Cardiac fibroblast (primary cell): ENCODE measurements at places on chromosomes 16 and 17.

GRCh38 chr17:65548269-65548969, 13.0 kb downstream of the AXIN2 start:
- no peak for DNase-seq

- no peak for DNase-seq
Observed at GRCh38 chr17:72287586-72287985, 166.8 kb downstream of the SOX9 start.

DNA sequence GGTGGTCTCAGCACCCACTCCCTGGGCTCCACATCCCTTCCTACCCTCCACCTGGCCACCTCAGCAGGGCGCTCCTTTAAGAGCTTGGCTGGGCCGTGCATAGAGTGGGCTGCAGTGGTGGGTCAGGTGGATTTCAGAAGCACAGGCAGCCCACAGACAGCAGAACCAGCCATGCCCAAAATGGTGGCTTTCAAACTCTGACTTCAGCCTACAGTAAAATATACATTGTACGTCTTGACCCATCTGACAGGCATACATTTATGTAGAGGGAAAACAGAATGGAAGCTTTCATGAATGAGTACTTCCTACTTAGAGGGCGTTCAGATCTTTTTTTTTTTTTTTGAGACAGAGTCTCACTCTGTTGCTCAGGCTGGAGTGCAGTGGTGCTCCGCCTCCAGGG, 26.0 kb upstream of the LASP1NB start:
- DNase-seq = no peak

DNA sequence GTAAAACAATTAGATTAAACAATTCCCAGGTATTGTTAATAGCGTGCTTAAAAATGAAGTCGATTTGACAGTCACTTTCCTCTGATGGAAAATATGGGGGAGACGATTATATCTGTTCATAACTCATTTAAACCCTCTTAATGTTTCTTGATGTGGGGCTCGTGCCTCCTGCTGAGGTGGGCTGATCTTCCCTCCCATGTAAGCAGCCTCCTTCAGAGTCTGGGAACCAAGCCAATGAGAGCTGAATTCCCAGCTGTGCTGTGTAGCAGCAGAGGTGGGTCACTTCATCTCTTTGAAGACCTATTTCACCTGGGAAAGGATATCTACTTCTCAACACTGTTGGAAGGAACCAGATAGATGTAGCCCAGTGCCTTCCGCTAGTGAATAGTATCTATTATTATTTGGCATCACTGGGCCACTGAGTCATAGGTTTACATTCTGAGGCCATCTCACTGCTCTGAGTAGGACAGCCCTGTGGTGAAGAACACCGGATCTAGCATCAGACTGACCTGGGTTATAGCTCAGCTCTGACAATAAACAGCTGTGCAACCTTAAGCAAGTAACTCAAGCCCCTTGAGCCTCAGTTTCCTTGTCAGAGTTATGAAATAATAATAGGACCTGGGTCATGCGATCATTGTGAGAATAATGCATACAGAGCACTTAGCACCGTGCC, 85.3 kb upstream of the C16orf82 start:
- DNase-seq = peak; percentile 12

- DNase-seq = no peak
Observed at GRCh38 chr16:89355686-89356085, 134.7 kb downstream of the ANKRD11 start.

DNA sequence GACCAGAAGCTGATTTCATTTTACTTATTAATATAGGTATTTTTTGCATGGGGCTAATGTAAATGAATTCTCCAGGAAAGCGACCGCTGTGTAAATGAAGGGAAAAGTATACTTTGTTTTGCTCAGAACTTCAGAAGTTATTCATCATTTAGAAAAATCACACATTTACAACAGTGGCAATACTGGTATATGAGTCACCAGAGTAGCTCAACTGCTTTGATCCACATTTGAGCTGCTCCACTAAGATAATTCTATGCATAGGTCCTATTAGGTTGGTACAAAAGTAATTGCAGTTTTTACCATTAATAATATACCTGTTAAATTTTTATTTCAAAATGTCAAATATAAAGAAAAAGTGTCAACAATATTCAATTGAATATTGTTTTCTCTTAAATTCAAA, 22.9 kb upstream of the DYNLRB2 start:
- DNase-seq = no peak

GRCh38 chr16:11217651-11218603, 38.1 kb downstream of the SOCS1 start:
- no peak for DNase-seq

GRCh38 chr17:57987581-57988300, at the start of gene VEZF1:
TSS of gene VEZF1 (minus strand) at chr17:57988254. CDS start at chr17:57988111, 143 bp downstream.
- DNase-seq = peak; percentile 75

GRCh38 chr17:71709946-71710345, 410.9 kb upstream of the SOX9 start:
- DNase-seq = no peak

GRCh38 chr16:58421059-58421458, 28.8 kb downstream of the GINS3 start:
- no peak for DNase-seq

DNA sequence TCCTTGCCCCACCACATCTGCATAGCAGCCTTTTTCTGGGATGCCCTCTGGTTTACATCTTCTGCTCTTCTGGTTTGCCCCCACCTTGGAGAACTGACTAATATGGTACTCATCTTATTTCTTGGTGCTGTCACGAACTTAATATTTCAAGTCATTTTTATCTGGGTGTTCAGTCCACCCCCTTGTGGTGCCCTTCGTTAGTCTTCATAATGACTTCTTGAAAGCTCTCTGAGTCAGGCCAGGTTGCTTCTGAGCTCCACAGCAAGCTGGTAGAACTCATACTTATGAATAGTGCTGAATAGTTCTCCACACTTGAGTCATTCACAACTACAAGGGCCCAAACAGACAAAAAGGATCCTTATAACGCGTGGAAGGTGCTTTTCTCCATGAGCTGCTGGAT, 35.8 kb upstream of the TEKT3 start:
- DNase-seq = peak; percentile 81

- no peak for DNase-seq
Observed at GRCh38 chr16:84574191-84574590, 43.7 kb downstream of the COTL1 start.

- DNase-seq = peak; percentile 91
Observed at GRCh38 chr17:81977211-81977808, at the start of gene ASPSCR1. TSS of gene ASPSCR1 (plus strand) at chr17:81977629. CDS start at chr17:81977647, 18 bp downstream.

- DNase-seq = peak; percentile 16
Observed at GRCh38 chr17:31838636-31839225, 20.3 kb downstream of the COPRS start.

DNA sequence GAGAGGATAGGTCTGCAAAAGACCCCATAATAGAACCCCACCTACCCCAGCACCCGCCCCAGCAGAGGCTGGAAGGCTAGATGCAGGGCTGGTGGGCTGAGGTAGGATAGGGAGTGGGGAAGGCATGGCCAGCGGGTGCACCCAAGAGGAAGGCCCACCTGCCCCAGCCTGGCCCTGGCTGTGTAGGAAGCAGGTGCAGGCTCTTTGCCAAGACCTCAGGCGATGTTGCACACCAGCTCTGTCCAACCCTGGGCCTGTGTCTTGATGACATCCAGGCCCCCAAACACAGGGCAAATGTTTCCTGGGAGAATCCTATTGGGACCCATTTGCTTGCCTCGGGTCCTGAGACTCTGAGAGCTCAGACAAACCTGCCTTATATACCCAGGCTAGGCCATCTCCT, 12.2 kb downstream of the UNC119 start:
- no peak for DNase-seq

DNA sequence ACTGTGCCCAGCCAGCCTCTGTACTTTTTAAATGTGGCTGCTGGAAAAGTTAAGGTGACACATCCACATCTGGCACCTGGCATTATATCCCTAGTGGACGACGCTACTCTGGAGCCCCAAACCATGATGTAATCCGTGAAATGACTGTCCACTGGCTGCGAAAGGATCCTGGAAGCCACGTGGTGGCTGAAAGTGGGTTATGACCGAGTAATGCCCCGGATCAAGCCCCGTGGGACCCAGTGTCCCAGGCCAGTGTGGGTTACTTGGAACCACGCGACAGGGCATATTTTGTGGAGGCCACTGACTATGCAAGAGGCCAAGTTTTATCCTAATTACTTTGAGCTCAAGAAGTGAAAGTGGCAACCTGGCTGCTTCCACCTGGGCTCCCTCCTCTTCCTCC, 79.6 kb downstream of the PGS1 start:
- DNase-seq = no peak

- DNase-seq = no peak
Observed at GRCh38 chr16:838741-839140, 38.2 kb upstream of the GNG13 start.

DNA sequence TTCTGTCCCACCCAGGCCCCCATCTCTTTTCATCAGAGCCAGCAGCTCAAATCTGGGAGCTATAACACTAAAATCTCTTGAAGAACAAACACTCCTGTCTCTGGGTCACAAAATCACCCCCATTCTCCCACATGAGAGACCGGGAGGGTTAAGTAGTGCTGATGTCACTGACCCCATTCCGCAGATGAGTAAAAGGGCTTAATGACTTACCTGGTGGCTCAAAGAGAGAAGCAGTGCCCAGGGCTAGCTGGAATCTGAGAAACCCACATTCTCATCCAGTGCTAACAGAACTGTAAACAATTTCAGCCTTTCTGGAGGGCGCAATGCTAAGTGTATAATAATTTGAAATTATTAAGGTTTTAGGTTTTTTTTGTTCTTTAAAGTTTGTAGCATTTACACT, 26.3 kb upstream of the LHX1 start:
- DNase-seq = no peak

- peak; percentile 48 for DNase-seq
Observed at GRCh38 chr17:74960570-74961342, 11.8 kb downstream of the HID1 start.

GRCh38 chr17:57588086-57588485, 157.0 kb downstream of the CCDC182 start:
- peak; percentile 7 for DNase-seq

DNA sequence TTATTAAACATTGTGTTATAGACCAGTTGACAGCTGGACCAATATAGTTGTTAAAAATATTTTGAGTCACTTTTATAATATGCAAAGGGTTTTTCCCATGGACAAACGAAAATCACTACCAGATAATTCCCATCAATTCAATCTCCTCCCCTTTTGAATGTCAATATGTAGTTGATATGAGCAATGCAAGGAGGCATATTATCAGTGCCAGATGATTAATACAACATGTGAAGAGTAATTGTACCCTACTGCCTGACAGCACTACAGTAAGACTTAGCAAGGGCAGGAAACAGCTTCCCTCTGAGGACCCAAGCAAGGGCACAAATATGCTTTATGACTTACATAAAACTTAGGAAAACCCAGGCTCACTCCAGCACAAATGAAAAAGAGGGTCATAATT, 17.3 kb downstream of the KANSL1 start:
- DNase-seq = no peak

DNA sequence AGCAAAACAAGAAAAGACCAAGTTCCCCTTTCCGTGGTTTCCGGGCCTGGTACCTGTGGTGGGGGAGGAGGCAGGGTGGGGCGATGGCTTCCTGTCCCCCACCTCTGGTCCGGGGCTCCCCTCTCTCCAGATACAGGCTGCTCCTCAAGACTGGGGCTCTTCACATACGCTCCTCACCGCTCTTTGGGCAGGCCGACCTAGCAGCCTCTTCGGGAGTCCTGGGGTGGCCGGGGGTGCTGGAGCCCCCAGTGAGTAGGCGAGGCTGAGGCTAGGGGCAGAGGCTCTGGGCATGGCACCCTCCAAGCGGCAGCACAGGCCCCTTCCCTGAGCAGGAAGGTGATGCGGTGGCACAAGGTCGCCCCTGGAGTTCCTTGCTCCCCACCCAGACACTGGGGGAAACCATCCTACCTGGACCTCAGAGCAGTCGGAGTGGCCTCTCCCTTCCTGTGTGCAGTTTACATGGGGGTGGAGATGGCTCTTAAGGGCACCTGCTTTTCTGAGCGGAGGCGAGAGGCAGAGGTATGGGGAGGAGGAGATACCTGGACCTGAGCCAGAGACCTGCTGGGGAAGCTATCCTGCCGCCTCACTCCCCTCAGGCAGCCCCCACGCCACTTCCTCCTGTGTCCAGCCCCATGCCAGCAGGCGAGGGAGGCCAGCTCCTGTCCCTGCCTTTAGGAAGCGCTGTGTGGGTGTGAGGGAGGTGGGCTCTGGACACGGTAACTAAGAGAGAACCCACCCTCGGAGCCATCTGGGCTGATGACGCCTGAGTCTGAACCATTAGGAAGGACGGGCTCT, 891 bp downstream of the CORO1A start:
- no peak for DNase-seq

GRCh38 chr17:39761861-39762496, 24.2 kb downstream of the GRB7 start:
- DNase-seq = no peak

- DNase-seq = no peak
Observed at GRCh38 chr17:77006971-77007649, 133.7 kb upstream of the SEC14L1 start.

- no peak for DNase-seq
Observed at GRCh38 chr17:59310263-59310920, 21.1 kb upstream of the YPEL2 start.

DNA sequence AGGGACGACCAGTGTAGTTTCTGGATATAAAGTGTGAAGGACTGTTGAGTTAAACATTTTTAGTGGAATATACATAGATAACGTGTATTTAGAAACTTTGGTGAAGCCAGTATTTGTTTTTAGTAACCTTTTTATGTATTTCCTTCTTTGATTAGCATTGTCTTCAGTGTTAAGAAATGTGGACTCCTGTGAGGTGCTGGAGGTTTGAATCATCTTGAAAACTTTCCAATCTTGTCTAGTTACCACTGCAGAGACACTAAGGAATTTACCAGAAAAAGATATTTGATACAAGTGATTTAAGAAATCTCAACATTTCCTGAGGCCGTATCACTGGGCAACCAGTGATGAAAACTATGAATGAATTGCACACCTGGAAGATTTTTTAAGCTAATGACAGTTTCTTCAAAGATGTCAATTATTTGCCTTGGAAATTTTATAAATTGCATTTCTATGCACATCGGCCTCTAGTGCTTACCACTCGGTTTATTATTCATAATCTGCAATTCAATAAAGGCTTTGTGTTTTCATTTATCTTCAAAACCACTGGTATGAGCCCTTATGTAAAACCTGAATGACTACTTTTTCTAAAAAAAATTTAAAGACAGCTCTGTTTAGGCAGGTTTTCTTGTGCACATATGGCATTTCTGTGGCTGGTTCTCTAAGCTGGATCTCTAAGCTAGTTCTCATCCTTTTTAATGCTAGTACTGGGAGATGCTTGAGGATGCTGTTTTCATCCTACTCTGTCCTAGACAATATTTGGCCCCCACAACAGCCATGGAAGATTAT, 31.4 kb upstream of the ADCY7 start:
- peak; percentile 15 for DNase-seq

- DNase-seq = no peak
Observed at GRCh38 chr17:67639979-67640378, 77.8 kb upstream of the NOL11 start.
